Cerebellar cortex (tissue), 1 donor: ENCODE measurements at places on chromosomes 5 and 9.

- no peak for DNase-seq
Observed at GRCh38 chr5:116865651-116866050, 291.0 kb upstream of the SEMA6A start.

DNA sequence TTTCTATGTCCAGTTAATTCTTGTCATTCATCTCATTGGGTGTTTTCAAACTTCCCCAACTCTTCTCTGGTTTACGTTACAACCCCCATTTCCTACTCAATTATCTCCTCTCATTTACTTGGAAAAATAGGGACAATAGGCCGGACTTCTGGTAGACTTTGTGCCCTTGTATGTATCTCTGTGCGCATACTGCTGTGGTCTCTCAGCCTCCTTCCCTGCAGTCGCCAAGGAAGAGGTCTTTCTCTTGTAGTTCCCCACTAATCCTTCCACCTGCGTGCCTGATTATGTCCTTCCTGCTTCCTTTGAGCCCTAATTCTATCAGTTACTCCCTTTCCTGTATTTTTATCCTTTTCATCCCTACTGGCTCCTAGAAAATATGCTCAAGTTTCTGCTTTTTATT lies 176.3 kb downstream of the GDNF start:
- DNase-seq: no peak

- no peak for DNase-seq
Observed at GRCh38 chr9:89986190-89986589, 381.4 kb downstream of the GADD45G start.

- no peak for DNase-seq
Observed at GRCh38 chr9:130275156-130275555, 9.6 kb downstream of the HMCN2 start.

GRCh38 chr9:121261107-121261460 lies 6.9 kb upstream of the GSN start:
- no peak for DNase-seq

DNA sequence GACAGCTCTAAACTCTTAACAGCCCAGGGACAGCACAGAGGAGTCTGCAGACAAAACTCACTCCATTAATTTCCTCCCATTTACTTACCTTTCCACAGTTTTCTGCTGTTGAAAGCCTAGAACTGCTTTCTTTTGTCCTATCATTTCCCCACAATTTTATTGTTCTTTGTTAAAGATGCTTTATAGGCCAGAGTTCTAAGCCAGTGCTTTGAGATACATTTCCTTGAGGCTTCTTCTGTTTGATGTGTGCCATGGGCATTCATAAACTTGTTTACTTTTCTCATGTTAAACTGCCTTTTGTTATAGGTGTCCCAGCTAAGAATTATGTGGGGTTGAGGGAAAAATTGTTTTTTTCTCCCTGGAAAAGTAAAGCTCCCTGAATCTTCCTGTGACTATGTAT lies 25.9 kb upstream of the SUB1 start:
- DNase-seq: no peak

DNA sequence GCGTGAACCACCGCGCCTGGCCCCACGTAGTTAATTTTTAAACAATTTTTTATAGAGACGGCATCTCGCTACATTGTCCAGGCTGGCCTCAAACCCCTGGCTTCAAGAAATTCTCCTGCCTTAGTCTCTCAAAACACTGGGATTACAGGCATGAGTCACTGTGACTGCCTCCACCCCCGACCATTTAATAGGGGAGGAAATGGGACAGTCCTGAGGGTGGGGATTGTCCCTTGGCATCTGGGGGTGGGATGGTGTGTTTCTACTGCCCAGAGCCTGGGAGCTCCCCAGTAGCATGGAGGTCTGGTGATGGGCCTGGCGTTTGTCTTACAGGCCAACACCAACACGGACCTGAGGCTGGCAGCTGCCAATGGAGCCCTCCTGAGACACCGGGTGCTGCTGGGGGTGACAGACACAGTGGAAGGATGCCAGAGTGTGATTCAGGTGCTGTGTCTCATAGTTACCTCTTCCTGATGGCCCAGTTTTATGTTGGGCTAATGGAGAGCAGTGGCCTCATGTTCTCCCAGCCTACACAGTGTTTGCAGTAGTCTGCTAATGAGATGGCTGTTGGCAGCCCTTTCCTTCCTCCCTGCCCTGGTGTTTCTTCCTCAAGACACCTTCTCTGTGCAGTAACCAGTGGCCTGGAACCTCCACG lies 22.5 kb downstream of the TMEM268 start:
- no peak for DNase-seq

DNA sequence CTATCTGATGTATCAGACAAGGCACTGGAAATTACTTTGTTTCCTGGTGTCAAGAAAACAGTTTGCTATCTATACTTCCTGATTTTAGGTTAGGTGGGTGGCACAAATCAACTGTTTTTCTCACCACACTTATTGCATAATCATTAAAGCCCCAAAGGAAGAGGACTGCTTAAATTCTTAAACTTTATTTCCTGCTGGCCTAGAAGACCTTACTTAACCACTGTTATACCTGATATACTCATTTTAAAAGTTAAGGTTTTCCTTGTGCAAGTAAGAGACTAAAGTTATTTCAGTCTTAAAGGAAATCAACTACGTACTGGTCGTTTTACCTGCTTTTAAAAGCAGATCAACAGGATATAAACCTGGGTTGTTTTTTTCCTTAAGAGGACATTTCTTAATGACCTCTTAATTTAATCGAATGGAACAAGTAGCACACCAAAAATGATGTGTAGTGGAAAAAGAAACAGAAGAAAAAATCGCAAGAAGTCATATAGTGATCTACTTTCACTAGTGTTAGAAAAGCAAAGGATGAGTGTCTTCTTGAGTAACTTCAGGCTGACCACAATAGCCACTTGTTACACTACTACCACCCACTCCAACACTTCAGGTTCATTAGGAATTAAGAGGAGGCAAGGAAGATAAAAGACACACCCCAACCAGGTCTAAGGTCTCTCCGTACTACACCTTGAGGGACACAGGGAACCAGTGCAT lies 974 bp downstream of the CLINT1 start:
- DNase-seq: peak; percentile 7

GRCh38 chr9:26034786-26035185 lies 356.5 kb upstream of the TUSC1 start:
- DNase-seq: no peak

- DNase-seq: no peak
Observed at GRCh38 chr9:13252852-13253251, 26.6 kb downstream of the MPDZ start.

GRCh38 chr9:79268806-79269205 lies 303.0 kb upstream of the TLE4 start:
- DNase-seq: no peak

DNA sequence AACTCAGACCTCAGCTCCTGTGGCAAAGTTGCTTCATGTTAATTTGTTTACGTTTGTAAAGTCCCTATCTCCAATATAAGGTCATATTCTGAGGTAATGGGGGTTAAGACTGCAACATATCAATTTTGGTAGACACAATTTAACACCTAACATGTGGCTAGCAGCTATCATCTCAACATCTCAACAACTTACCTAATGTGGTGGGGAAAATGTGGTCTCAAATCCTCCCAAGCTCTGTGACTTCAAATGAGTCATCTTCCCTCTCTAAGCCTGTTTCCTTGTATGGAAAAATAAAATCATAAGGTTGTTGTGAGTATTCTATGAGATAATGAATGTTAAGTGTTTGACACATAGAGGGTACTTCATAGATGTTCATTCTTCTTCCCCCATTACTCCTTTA lies 443.3 kb downstream of the CDK5RAP2 start:
- no peak for DNase-seq

DNA sequence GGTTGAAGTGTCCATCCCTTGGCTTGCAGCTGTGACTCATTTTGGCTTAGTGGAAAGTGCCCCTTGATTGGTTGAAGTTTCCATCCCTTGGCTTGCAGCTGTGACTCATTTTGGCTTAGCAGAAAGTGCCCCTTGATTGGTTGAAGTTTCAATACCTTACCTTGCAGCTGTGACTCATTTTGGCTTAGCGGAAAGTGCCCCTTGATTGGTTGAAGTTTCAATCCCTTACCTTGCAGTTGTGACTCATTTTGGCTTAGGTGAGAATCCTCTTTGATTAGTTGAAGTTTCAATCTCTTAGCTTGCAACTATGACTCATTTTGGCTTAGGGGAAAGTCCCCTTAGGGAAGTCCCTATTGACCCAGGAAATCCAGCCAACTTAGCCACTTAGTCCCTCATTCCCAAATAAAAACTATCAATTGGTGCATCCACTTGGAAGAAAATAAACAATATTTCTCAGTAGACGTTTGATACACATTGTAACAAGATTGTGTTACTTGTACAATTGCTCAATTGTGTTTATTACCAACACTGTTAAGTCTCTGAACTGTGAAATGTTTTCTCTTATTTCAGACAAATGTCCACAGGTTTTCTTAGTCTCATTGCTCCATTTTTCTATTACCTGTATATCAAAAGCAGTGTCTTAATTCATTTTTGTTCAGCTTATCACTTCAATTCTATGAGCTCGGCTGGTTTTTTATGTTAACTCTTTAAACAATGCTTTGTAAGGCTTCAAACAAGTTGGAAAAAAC lies 2308.8 kb upstream of the ACO1 start:
- DNase-seq: no peak
